ENCODE measurements at places on chromosomes 4 and X.
A peak's percentile ranks its signal among the peaks of the same experiment; 100 is the strongest.

DNA sequence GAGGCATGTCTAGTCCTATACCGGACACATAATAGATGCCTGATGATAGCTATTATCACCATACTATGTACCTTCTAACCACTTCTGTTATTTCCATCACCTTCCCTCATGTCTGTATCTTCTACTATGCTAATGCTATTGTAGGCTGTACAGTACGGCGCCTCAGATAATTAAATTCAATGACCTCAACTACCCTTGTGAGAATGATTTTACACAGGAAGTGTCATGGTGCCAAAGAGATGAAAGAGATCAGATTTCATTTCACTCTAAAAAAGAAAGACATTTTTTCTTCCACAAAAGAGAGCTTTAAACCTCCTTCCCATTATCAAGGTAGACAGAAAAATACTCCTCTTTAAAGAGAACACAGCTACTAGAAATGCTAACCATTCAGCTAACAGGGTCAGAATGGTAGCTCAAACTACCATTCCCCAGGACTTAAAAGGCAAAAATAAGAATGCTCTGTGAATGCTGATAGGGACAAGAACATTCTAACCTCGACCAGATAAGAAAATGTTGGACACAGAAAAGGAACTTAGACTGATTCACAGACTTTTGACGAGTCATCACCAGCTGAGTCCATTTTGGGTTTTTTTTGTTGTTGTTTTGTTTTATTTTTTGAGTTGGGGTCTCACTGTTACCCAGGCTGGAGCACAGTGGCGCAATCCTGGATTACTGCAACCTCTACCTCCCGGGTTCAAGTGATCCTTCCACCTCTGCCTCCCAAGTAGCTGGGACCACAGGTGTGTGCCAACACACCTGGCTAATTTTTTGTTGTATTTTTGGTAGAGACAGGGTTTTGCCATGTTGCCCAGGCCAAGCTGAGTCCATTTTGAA is 99.2 kb upstream of the RAPGEF2 start:
- DNase-seq = peak; percentile 3

DNA sequence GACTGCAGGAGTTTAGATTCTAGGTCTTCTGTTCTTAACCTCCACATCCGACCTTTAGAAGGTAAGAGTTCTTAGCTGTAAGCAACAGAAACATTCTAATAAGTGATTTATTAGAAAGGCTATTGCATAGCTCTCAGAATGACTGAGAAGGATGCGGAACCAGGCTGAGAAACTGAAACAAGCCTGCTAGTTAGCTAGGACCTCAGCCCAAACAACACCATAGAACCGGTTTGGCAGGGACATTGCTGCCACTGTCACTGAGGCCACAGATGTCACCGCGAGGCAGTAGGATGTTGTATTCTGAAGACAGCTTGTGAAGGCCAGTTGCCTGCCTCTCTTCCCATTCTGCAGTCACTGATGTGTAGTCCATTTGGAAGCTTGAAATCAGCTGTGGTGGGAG is 160.0 kb upstream of the ARX start:
- DNase-seq = no peak

DNA sequence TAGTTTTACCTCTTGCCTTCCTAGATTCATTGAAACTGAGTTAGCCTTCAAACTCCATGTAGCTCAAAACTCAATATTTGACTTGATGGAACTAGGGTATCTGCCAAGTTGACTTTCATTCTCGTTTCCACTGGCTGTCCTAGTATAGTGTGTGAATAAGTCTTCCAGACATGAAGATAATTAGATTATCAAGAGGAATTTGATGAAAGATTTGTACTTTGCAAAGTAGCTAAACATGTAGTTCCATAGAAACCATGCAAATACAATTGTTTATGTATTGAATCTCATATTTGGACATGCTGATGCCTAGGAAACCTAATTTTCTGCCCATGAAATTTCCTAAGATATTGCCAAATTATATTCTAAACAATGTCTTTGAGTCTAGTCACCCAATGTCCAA is 297.5 kb downstream of the ARHGAP24 start:
- DNase-seq = no peak

DNA sequence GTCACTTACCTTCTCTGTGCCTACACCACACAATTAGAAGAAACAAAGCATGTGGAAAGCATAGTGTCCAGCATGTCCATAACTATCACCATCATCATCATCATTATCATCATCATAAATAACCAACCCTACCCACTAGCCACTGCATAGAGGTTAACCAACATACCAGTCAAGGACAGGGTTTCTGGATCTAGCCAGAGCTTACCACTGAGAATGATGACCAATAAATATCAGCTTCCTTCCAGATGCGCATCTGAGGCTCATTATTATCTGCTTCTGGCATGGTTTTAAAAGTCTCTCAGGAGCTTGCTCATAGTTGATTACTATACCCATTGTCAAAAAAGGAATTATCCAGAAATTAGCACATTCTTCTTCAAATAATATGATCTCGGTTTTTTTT is 25.5 kb upstream of the MYOZ2 start:
- no peak for DNase-seq

GRCh38 chrX:21683941-21684340 is 25.8 kb upstream of the KLHL34 start:
- DNase-seq = no peak

GRCh38 chrX:29561417-29561816 is 653.9 kb upstream of the MAGEB2 start:
- no peak for DNase-seq

- DNase-seq = no peak
Observed at GRCh38 chr4:45971108-45971507, 152.7 kb downstream of the GABRG1 start.

DNA sequence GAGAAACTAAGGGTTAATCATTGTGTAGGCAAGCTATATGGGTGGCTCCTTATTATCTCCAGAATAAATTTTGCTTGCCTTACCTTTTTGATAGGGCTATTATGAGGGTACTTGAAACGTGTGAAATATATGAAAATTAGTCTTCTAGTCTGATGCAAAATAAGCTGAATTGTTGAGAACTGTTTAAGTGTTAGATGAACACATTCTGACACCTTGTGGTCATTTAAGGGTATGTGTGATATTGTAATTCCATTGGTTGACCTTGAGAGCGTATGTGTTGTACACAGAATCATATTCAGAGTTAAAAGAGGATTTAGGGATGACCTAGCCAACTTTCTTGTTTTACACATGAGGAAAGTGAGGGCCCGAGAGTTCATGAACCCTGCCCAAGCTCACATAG is 44.6 kb upstream of the LINC00632 start:
- no peak for DNase-seq

GRCh38 chrX:18271725-18272124 is 51.0 kb upstream of the BEND2 start:
- no peak for DNase-seq

DNA sequence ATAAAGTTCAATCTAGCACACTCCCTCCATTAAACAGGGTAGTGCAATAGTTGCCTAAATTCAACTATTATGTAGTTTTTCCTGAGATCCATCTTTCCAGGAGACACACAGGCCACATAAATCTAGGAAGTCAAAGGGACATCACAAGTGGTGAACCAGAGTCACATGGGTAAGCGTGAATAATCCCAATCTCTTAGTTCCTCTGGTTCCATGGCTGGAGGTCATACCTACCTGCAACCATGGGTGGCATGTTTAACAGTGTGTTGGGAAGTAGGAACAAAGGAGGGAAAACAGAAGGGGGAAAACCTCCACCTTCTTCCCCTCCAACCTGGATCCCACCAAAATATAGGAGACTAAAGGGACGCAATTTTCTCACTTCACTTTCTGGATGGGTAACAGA is 2651.6 kb downstream of the ARAP2 start:
- no peak for DNase-seq

DNA sequence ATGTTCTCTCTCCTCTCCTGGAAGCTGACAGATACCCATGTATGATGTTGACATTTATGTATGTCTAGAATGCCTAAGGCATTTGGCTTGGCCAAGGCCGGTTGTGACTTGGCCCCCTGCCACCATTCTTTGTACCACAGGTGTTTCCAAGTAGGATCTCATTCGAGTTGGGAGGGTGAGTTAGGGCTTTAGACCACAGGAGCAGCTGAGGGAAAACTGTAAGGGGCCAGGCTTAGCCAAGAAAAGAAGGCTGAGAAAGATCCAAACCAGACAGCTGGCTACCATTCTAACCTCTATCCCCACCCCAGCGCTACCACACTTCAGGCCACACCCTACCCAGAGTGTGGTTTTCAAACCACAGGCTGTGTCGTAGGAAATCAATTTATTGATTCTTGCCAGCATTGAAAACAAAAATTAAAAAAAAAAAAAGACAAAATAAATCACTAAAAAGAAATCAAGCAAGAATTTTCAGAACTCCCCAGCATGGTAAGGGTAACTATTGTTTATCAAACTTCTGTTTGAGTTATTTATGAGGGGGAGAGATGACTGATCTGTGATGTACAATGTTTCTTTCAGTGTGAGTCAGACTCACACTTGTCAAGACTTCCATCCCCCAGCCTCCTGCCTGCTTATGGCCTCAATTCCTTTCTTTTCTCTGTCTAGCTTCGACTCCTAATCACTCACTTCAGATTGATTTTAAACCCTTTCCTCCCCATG is 9.9 kb downstream of the TMSB4X start:
- peak; percentile 51 for DNase-seq

- DNase-seq = no peak
Observed at GRCh38 chrX:4668802-4669536, 955.5 kb upstream of the PRKX start.

GRCh38 chr4:154030152-154030551 is 241.3 kb upstream of the SFRP2 start:
- DNase-seq = no peak

DNA sequence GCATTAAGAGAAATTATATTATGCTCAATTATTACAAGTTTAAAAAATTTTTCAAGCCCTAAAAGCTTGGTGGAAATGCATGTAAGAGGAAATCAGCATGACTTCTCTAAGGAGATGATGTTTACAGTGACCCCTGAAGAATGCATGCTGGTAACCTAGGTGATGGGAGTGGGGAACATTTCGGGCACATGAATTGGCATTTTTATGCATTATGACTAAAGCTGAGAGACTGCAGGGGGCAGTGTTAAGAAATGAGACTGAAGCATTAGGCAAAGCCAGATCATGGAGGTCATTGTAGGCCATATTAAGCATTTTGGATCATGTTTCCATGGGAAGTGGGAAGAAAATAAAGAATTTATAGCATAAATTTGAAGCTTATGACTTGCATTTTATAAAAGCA is 421.3 kb downstream of the FAT4 start:
- no peak for DNase-seq

DNA sequence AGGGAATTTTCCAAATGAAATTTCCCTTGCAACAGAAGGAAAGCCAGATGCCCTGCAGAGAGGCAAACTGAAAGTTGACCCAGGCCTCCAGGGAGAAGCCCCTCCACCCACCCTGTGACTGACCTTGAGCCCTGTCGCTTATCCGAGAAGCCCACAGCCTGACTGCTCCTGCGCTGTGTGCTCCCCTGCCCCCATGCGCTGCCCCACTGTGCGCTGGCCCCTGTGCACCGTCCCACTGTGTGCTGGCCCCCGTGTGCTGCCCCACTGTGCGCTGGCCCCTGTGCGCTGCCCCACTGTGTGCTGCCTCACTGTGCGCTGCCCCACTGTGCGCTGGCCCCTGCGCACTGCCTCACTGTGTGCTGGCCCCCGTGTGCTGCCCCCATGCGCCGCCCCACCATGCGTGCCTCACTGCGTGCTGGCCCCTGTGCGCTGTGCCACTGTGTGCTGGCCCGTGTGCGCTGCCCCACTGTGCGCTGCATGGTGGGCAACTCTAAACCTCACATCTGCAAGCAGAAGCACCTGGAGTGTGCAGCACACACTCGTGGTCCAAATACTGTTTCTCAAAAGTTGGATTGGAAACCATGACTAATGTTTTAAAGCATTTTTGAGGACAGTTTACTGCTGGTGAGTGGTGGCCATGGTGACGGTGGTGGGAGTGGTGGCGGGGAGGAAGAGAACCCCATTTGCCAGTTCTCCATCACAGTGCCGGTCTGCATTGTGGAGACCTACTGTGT is 8.3 kb upstream of the GRPEL1 start:
- peak; percentile 10 for DNase-seq

DNA sequence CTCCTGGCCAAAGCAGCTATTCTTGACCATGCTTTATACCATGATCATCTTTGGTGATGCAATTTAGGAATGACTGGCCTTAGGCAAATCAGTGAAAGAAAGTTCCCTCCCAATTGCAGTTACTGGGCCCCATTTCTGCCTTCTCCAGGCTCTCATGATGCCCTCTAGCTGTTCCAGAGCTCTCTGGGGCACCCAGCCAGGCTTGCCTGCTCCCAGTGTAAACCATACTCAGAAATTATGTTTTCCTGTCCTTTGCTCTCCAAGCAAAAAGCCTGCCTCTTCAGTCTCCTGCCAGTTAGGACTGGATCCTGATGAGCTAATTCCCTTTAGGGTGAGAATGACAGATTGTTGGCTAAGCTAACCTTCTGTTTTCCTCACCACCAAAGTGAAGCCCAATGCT is 85.3 kb upstream of the RBPJ start:
- peak; percentile 74 for DNase-seq

DNA sequence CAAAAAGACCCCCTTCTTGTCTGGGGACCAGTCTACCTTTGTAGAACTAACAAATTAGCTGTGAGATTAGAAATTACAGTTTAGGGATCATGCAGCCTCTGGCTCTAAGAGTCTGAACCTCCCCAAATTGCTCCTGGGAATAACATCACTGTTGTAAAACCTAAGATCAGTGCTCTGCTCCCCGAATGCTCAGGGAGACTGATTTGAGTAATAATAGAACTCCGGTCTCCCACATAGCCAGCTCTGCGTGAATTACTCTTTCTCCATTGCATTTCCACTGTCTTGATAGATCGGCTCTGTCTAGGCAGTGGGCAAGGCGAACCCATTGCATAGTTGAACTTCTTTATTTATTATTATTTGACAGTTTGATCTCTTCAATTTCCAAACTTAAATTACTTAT is 160.8 kb upstream of the VCX3A start:
- no peak for DNase-seq

- DNase-seq = no peak
Observed at GRCh38 chrX:20594985-20595384, 328.3 kb upstream of the RPS6KA3 start.

- DNase-seq = no peak
Observed at GRCh38 chrX:128007882-128008281, 44.3 kb downstream of the ACTRT1 start.

DNA sequence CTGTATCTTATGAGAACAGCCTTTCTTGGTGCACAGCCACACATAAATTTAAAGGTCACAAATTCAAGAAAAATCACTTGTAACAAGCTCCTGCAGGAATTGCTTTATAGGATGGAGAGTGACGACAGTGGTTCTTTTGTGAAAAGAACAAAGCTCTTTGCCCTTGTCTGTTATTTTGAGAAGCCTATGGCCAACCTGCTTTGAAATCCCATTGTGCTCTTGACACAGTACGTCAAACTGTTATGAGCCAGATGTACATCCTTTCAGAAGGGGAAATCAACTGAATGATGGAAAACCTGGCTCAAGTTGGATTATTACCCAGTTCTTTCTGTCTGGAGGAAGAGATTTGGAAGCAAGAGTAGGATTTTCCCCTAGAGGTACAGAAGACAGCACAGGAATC is 1454.2 kb downstream of the ARAP2 start:
- no peak for DNase-seq

DNA sequence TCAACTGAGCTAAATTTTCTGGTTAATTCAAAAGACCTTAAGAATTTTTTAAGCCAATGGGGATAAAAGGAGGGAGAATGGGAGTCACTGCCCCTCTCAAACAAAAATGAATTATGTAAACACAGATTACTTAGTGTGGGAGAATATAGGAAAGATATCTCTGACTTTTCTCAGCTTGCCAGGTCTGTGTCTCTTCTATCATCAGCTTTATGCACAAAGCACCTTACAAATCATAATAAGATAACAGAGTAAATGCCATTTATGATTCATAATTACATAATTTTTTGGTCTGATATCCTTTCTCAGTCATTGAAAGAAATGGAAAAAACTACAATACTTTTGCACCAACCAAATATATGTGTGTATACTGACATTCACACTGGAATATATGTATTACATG is 604.6 kb upstream of the FAM241A start:
- DNase-seq = no peak

All from suppressor macrophage treated with lipopolysaccharide for 4 hours (primary cell).